ENCODE measurements at places on chromosomes 16 and 17.

DNA sequence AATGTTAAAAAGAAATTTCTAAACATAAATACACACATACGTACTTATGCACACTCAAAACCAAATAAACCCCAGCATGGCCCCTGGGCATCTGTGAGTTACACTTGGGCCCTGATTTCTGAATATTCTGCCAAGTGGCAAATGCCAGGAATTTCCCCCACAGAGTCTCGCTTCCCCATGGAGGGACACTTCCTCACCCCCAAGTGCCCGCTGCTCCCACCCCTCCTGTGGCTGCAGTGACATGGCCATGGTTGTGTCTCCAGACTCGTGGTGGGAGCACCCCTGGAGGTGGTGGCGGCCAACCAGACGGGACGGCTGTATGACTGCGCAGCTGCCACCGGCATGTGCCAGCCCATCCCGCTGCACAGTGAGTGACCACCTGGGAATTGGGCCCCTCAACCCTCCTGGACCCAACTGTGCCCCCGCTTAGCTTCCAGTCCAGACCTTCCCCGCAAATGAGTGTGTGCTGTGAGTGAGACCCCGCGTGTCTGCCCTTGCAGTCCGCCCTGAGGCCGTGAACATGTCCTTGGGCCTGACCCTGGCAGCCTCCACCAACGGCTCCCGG lies 4.0 kb downstream of the ITGAD start:
- no peak for DNase-seq

DNA sequence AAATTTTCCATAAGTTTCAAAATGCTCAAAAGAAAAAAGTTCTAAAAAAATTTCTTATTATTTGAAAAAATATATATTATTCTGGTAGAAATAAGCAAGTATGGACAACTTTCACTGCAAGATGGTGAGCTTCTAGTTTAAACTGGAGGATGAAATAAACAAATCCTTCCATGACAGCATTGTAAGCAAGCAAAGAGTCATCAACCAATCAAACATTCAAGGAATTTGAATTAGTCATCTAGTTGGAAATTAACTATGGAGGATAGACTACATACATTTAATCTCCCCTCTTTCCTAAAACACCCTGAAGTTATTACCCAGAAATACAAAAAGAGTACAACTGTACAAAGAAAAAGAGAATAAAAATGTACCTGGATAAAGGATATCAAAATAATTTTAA lies 51.0 kb upstream of the IRX5 start:
- DNase-seq, result no peak

GRCh38 chr17:59416184-59416583 lies 84.7 kb downstream of the YPEL2 start:
- no peak for DNase-seq

GRCh38 chr17:13540546-13540945 lies 61.2 kb downstream of the HS3ST3A1 start:
- no peak for DNase-seq

DNA sequence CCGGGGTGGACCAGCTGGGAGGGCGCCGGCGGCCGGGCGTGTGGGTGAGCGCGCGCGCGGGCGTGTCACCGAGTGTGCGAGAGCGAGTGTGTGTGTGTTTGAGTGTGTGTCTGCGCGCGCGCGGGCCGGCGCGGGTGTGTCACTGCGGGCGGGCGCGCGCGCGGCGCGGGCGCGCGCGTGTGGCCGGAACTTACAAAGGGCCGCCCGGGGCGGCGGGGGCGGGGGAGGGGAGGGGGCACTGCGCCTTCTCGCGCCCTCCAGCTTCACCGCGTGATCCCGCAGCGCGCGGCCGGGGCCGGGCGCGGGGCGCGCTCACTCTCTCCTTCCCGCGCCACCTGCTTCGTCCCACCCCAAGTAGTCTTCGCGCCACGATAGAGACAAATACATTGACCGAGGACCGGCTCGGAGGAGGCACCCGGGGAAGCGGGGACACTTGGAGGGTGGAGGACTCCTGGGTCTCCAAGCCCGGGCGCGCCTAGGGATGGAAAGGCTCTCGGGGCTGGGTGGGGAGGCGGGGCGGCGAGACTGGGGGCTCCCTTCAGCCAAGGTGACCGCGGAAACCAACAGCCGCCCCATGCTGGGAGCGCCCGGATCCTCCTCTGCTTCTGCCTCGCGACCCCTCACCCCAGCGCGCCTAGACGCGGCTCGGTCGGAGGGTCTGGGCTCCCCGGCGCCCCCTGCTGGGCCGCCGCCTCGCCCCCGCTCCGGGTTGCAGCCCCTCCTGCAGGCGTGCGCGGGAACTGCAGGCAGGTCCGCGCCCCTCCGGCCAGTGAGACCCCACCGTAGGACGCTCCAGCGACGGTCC lies at the start of gene SRCIN1:
Gene SRCIN1, minus strand, starts transcription at position 112 of the 805 bp plus-strand sequence. CDS start 247 bp downstream, outside the sequence.
- no peak for DNase-seq

DNA sequence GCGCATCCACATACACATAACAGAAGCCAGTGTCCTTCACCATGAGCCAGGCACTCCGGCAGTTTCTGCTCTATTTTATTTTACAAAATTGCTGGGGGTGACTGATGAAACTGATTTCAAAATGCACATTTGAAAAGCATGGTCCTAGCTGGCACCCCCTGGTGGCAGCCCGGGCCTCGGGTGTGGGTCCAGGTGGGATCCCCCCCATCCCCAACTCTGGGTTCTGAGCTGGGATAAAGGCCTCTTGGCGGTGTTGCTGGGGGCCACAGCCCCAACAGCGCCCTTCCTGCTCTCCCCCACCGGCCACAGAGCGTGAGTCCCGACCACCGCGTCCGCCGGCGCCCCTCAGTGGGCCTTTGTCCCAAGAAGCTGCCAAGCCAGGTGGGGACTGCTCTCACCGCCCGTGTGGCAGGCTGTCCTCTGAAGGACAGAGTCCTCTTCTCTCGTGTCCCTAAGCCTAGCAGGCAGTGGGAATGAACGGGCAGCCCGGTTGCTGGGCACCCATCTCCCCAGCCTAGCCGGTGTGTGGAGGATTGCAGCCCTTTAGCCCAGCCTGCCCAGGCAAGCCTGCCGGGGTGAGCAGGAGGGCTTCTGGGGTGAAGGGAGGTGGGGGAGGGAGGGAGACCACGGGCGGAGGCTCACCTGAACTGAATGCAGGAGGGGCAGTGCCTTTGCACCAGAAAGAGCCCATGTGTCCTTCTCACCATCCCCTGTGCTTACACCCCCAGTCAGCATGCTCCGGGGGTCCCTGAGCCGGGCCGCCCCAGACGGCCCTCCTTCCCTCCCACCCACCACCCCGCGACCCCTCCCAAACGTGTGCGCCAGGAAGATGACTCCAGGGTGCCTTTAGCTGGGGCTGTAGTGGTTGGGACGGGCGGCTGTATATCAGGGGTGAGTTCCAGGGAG lies 898 bp downstream of the SNAI3 start:
- no peak for DNase-seq

GRCh38 chr17:27475981-27476895 lies 20.0 kb downstream of the KSR1 start:
- no peak for DNase-seq

DNA sequence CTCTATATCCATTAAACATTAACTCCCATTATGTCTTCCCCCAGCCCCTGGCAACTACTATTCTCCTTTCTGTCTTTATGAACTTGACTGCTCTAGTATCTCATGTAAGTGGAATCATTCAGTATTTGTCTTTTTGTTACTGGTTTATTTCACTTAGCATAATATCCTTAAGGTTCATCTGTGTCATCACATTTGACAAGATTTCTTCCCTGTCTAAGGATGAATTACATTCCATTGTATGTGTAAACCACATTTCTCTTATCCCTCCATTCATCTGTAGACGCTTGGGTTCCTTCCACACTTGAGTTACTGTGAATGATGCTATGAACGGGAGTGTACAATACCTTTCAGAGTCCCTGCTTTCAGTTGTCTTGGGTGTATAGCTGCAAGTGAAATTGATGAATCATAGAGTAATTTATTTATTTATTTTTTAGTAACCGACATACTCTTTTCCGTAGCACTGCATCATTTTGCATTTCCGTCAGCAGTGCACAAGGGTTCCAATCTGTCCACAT lies 399.7 kb upstream of the RBFOX1 start:
- no peak for DNase-seq

- DNase-seq, result no peak
These were observed at the start of gene SECTM1 for GRCh38 chr17:82333279-82334171. TSS of gene SECTM1 (minus strand) at chr17:82333766. CDS start at chr17:82327240, 6,526 bp downstream.

- DNase-seq, result no peak
These were observed 2.8 kb downstream of the CAPN15 start for GRCh38 chr16:530111-530817.

GRCh38 chr17:73625991-73626673 lies 18.1 kb downstream of the SDK2 start:
- DNase-seq, result no peak

DNA sequence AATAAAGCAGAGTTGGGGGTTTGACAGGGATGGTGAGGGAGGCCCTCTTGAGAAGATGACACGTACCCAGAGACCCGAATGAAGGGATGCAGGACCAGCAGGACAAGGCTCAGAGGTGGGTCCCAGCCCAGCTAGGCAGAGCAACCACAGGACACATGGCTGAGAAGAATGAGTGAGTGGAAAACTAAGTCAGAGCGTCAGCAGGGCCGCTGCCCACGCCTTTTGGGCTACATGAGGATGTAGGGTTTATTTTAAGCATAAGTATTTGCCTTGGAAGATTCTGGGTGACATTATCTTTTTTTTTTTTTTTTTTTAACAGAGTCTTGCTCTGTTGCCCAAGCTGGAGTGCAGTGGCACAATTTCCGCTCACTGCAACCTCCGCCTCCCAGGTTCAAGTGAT lies 176.0 kb downstream of the TMEM132E start:
- no peak for DNase-seq

DNA sequence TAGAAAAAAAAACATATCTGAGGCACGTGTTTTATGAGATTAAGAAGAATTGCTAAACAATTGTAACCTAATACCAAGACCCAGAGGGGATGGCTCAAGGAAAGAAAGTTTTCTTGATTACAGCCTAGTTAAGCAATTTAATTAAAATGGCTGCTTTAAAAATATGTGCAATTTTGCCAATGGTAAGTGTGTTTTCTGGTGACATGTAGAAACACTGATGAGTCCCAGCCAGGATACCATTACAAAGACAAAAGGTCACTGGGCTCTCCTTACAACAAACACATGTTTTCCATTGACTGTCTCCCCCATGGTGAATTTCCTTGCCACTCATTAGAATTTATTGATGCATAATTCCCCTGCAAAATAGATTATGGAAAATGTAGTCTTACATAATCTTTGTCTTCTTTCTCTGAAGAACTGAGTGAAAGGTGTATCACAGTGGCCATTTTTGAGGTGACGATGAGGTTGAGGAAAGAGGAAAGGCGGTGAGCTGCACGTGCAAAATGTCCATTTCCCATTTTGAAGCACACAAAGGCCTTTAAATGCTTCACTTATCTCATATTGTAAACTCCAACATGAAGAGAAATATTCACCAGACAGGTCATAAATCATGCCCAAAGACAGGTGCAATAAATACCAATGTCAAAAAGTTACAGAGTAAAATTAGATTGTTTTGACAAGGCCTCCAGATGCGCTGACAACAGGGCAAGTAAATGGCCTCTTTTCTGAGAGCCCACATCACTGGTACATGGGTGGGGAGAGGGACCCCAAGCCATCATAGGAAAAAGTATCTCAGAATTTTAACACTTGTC lies 696.9 kb downstream of the KCNJ2 start:
- no peak for DNase-seq

GRCh38 chr17:17523001-17523730 lies 27.0 kb upstream of the RASD1 start:
- DNase-seq, result no peak

- no peak for DNase-seq
These were observed 92.4 kb downstream of the RGS9 start for GRCh38 chr17:65229621-65229995.

GRCh38 chr16:81730090-81731051 lies 48.7 kb upstream of the PLCG2 start:
- peak; percentile 62 for DNase-seq

DNA sequence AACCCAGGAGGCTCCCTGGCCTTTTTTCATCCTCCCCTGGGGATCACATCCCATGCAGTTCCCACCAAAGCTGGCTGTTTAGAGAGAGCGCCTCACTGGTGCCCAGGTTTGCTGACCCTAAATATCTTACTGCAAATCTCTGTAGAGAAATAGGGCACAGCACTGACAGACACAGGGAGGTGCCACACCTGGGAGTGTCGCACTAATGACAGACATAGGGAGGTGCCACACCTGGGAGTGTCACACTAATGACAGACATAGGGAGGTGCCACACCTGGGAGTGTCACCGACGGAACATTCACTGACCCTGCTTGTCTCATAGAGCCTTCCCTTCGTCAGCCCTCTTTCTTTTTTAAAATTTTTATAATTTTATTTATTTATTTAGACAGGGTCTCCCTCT lies 25.6 kb downstream of the UNK start:
- DNase-seq, result no peak

- DNase-seq, result no peak
These were observed 11.5 kb upstream of the TBX4 start for GRCh38 chr17:61440697-61441096.

GRCh38 chr16:49596068-49596467 lies 222.5 kb downstream of the C16orf78 start:
- no peak for DNase-seq

- DNase-seq, result no peak
These were observed 187.0 kb upstream of the CDH13 start for GRCh38 chr16:82439678-82440293.

DNA sequence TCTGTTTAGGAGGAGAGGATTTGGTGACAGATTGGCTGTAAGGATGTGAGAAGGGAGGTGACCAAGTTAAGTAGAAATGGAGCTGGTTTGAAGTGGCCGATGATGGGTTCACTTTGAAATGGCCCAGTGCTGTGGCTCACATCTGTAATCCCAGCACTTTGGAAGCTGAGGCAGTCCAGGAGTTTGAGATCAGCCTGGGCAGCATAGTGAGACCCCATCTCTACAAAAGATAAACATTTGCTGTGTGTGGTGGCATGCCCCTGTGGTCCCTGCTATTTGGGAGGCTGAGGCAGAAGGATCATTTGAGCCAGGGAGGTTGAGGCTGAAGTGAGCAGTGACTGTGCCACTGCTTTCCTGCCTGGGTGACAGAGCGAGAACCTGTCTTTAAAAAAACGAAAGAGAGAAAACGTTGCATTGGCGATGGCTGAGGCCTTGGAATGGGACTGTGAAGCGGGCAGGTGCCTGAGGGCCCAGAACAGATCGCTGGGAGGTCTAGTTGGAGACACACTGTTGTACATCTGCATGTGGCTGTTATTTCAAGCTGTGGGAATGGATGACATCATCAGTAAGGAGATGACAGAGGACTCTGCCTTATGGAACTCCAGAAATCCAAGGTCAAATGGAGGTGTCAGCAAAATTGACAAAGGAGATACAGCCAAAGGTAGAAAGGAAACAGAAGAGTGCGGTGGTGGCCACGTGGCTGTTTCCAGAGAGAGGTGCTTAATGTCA lies 5.5 kb downstream of the COG1 start:
- no peak for DNase-seq

GRCh38 chr16:86427433-86427851 lies 82.9 kb upstream of the FOXF1 start:
- DNase-seq, result no peak

Measured in stimulated activated CD4-positive, alpha-beta T cell treated with anti-CD3 and anti-CD28 coated beads, TNF-alpha, amount 100 ng/mL, for 24 hours (primary cell).